Right renal cortex interstitium (tissue), 3 donors: ENCODE measurements at places on chromosomes 5 and 9. TPM values are rescaled to one million over a fixed set of nuclear protein-coding genes. Genes with fewer than 3 reads are reported as not detected.

The CDC20B gene
- 0.89 TPM for polyA plus RNA-seq

- no peak for DNase-seq
These were observed 86.3 kb downstream of the MVB12B start for GRCh38 chr9:126412905-126413304.

- no peak for DNase-seq
These were observed 64.9 kb downstream of the DOCK2 start for GRCh38 chr5:169701910-169702451.

GRCh38 chr5:135456238-135457099 is 4.3 kb upstream of the TIFAB start:
- DNase-seq, result no peak

DNA sequence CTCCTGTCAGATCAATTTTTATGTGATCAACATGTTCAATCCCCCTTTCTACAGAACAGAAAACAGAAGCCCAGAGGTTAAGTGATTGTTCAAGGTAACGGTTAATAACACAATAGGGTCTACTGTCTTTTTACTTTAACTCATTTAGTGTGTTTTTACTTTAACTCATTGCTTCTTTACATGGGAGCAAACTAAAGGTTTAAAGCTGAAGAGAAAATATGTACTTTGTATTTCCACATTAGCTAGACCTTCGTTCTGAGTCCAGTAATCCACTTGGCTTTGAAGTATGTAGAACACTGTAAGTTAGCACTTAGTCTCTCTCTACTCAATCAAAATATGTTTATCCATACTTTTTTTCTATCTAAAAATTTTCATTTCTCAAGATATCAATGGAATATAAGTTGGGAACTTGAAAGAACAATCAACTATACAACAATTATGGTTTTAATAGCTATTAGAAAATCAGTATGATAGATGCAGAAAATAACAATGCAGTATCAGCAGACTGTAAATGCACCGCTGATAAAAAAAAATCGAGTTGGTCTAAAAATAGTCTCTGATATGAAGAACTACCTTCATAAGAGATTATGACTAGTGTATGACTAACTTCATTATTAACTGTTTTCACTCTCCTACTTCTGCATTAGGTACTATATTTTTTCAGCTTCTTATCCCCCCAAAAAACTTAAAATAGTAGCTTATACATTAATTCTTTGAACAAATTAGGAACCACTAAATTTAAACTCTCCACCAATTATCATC is 20.6 kb downstream of the PGGT1B start:
- no peak for DNase-seq

DNA sequence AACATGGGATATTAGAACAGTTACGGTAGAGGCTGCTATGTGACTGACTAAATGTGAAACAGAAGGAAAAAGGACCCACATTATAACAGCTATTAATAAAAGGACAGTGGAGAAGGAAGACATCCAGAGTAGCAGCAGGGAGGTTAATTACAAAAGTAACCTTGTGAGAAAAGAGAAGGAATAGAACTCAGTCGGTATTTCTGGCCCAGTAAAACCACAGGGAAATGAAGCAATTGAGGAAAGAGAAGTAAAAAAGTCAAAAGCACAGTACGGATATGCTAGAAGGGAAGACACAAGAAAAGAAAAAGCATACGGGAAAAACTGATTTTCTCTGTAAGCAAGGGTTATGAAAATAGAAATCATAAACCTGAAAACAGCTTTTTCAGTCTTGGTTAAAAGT is 164.7 kb downstream of the RFX3 start:
- DNase-seq, result no peak

The PTGS1 gene
- polyA plus RNA-seq, result 5.4 TPM

DNA sequence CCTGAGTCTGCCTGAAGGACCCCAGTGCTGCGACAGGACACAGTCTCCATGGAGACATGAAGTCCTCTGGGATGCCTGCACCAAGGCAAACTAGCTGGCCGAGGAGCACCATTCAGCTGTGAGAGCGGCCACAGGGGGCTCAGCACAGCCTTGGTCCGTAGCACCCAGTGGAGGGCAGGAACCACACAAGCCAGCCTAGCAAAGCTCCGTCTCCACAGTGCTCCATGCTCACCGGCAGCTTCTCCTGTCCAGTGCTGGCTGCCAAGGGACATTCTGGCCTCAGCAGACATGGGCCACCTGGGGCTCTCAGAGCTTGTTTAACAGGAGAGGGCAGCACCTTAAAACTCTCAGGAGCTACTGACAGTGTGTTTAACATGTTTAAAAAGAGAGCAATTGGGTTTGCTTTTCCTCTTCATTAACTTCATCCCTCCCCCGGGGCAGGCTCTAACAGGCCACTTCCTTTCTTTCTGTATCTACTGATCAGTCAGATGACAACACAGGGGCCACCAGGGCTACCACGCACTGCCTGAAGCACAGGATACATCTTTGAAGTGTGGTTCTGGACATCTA is 57.0 kb downstream of the SECISBP2 start:
- DNase-seq, result peak; percentile 40

GRCh38 chr9:132059361-132059760 is 20.3 kb downstream of the MED27 start:
- DNase-seq, result no peak
